Activated CD4-positive, alpha-beta memory T cell treated with anti-CD3 and anti-CD28 coated beads for 36 hours (primary cell): ENCODE measurements at places on chromosomes 1 and 21.
A peak's percentile ranks its signal among the peaks of the same experiment; 100 is the strongest.

DNA sequence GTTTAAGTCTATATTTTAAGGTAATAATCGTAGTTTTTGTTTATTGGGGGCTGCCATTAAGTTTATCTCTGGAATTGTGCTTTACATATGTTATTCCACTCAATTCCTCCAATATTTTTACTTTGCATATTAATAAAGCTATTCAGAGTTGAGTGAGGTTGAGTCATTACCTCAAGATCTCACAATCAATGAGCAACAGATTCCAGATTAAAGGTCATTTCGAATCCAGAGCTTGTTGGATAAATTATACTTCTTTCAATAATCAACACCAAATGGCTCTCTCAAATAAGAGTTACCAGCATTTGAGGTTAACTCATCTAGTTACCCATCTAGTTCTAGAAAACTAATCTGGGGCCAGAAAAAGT, 16.7 kb downstream of the RGS4 start:
- no peak for DNase-seq

DNA sequence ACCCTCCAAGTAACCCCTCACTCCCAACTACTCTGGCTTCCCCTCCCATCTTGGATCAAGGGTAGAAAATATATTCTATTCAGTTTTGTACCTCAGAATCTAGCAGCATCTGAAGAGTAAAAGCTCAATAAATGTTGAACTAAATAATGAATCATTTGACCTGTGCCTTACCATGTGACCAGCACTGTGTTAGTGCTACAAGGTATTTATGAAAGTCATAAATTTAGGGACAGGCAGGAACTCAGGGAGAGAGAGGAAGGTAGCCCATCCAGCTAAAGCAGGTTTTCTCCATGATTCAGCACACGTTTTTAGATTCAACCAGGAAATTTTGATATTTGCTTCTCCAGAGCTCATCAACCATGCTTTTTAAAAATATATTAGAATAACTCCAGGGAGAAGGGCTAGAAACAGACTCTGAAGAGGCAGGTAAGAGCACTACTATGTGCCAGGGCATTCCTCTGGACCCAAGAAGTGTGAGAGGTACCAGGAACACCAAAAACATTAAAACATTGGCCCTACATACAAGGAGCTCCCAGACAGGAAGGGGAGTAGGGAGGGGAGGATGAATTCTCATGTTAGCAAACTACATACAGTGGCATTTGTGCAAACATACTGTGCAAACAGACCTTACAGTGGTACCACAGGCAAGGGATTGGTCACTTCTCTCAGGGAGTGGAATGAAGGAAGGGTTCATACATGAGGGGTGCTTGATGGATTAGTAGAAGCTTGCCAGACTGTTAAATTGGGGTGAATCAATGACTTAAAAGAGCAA, 64.3 kb downstream of the FYB2 start:
- no peak for DNase-seq

- DNase-seq = peak; percentile 65
These were observed 28.3 kb upstream of the LY9 start for GRCh38 chr1:160767395-160768294.

DNA sequence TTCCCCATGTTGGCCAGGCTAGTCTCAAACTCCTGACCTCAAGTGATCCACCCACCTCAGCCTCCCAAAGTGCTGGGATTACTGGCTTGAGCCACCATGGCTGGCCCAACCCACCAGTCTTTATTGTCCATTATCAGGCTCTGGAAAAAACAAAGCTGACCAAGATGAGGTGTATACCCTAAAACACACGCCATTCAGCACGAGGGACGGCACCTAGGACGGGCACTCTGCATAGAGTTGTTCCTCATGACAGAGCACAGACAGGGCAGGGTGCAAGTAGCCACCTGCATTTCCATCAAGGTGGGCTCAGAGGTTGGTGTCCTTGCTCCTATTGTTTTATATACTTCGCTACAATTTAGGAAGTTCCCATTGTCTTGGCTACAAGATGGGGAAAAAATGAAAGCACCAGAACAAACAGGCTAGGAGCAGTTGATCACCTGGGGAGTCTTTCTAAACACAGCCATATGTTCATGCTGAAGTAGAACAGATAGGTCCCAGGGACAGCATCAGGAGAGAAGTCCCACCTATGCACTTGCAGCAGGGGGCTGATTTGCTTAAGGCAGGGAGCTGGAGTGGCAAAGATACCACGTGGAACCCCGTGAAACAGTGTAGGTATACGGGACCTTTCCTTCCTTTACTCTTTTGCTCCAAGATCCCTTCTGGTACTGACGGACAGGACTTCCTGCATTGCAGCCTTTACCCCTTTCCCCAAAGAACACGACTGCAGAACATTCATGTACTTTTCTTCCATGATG, 4.5 kb downstream of the KRTCAP2 start:
- no peak for DNase-seq

GRCh38 chr21:39313042-39313570, 326 bp downstream of the BRWD1 start:
- peak; percentile 63 for DNase-seq
